ENCODE measurements at places on chromosomes 7 and 10. TPM values are rescaled to one million over a fixed set of nuclear protein-coding genes. Genes with fewer than 3 reads are reported as not detected.

NYAP1 gene
- total RNA-seq = 2.6 TPM

SOSTDC1 gene
- total RNA-seq = 0.14 TPM

TSPAN12 gene
- total RNA-seq = 9.8 TPM

CHST12 gene
- total RNA-seq = 22.0 TPM

ERLIN1 gene
- 26.4 TPM for total RNA-seq

ADGRA1 gene
- not detected for total RNA-seq

NUTM2B gene
- 0.70 TPM for total RNA-seq

PRPS1L1 gene
- not detected for total RNA-seq

ZPBP gene
- total RNA-seq = not detected

- DNase-seq = peak; percentile 22
Observed at GRCh38 chr10:43407148-43407575, 1.8 kb downstream of the HNRNPF start.

DNA sequence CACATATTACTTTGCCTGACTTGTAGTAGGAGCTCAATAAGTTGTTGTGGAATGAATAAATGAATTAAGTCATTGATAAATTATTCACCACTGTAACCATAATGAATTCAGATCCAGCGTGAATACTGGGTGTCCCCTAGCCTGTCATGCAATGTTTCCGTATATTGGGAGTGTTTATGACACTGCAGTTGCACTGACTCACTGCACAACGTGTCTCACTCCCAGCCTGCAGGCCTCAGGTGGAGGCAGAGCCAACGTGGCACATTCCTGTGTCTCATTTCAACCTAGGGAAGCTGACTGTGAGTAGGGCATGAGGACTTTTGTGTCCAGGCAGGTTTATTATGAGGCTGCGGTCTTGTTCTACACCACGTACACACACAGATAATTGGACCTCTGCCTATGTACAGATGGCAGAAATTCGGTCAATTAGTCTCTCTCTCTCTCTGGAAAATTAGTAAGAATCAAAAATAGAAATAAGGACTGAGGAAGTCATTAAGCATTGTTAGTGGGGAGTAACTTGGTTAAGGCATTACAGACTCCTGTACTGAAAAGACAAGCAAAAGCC is 299.1 kb upstream of the IGFBP3 start:
- DNase-seq = peak; percentile 35

DNA sequence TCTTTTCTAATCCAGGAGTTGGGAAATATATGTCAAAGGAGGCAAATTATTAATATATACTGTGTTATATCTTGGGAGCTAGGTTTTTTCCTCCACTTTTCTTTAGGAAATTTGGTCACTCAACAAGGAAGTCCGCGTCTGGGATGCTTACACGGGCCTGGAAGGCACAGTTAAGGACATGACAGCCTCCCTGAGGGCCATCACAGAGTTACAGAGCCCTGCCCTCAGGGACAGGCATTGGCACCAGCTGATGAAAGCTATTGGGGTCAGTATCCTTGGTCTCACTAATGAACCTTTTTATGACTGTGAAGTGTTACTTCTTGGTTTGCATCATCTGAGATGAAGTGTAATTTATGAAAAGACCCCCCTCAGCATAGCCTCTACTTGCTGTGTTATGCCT is 74.7 kb downstream of the DNAH11 start:
- no peak for DNase-seq

- DNase-seq = no peak
Observed at GRCh38 chr10:109837384-109837783, 85.9 kb downstream of the XPNPEP1 start.

DNA sequence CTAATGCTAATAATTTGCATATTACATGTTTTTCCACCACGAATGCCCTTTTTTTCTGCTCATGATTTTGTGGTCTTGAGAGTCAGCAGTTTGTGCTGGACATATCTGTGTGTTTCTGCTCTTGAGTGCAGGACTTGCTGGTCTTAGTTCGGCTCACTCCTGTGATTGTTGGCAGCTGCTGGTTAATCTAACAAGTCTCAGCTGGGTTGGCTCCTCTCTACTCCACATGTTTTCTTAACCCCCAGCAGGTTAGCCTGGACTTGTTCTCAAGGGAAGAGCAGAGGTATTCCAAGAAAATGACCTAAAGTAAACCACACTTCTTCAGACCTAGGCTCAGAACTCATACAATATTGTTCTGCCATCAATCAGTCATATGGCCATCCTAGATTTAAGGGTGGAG is 1238.9 kb downstream of the XPNPEP1 start:
- DNase-seq = peak; percentile 52

GRCh38 chr10:44587488-44588318 is 202.8 kb upstream of the CXCL12 start:
- DNase-seq = no peak

DNA sequence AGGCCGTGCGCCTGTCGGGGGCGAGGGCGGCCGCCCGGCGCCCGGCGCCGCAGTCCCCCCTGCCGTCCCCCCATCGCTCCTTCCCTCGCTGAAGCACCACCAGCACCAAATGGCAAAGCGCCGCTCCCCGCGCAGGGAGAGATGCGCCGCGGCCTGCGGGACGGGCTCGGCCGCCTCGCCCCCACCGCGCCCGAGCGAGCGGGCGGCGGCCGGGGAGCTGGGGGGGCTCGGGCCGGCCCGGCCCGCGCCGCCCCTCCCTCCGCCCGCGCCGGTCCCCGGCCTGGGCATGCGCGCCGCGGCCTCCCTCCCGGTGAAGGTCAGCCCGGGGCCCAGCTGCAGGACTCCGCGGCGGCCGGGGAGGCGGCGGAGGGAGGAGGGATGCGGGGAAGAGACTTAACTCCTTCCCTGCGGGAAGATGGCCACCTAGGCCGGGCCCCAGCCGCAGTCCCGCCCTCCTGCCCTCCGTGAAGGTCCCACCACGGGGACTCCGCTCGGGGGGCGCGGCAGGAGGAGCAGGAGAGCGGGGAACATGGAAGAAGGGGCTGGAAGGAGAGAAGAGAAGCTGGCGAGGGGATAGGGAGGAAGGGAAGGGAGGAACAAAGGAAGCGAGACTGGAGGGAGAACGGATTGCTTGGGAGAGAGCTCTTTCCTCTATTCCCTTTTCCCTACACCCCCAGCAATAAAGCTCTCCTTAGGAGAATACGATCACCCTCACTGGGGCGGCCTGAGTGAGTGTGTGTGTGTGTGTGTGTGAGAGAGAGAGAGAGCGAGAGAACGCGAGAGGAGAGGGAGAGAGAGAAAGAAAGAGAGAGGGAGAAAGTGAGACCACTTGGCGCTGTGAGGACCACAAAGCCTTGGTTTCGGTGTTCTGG is 3.4 kb upstream of the SMARCD3 start:
- peak; percentile 67 for DNase-seq

DNA sequence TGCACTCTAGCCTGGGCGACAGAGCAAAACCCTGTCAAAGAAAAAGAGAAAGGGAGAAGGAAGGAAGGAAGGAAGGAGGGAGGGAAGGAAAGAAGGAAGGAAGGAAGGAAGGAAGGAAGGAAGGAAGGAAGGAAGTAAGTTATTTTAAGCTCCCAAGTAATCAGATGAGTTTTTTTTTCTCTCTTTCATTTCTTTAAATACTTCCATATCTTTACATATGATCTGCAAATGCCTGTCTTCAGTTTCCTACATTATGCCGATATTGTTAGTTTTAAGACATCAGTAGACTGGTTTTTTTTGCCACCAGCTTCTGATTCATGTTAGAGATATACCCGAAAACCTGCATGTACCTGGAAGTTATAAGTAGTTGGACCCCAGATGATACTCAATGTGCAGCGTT is 172.6 kb upstream of the FZD1 start:
- no peak for DNase-seq

DNA sequence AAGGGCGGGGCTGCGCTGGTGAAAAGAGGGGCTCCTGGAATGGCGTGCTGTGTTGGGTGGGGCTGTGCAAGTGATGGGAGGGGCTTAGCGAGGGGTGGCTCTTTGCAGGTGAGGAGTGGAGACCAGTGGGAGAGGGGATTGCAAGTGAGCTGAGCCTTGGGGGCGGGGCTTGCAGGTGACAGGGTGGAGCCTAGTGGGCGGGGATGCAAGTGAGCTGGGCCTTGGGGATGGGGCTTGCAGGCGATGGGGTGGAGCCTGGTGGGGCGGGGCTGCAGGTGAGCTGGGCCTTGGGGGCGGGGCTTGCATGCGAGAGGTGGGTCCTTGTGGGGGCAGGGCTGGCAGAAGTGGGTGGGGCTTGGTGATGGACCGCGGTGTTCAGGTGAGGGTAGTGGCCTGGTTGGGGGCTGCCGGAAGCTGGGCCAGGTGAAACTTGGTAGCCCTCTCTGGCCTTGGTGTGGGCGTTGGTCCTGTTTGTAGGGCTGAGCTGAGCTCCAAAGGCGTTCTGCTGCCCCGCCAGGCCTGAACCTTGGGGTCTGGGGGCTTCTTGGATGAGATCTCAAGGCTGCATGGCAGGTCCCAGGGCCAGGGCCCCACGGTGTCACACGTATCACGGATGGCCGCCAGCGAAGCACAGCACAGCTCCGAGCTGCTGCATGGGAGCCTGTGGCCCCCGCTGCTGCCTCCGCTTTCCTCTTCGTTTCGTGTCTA is 743 bp upstream of the PITRM1 start:
- DNase-seq = no peak

Data from astrocyte (in vitro differentiated cells and primary cell).